NCI-H510A (cell line): ENCODE measurements at places on chromosomes 6 and 20.

- DNase-seq = no peak
Observed at GRCh38 chr6:16804546-16805242, 43.4 kb upstream of the ATXN1 start.

GRCh38 chr6:72084992-72085569 lies 198.7 kb downstream of the RIMS1 start:
- no peak for DNase-seq

- DNase-seq = no peak
Observed at GRCh38 chr6:2196079-2196679, 49.2 kb downstream of the GMDS start.

DNA sequence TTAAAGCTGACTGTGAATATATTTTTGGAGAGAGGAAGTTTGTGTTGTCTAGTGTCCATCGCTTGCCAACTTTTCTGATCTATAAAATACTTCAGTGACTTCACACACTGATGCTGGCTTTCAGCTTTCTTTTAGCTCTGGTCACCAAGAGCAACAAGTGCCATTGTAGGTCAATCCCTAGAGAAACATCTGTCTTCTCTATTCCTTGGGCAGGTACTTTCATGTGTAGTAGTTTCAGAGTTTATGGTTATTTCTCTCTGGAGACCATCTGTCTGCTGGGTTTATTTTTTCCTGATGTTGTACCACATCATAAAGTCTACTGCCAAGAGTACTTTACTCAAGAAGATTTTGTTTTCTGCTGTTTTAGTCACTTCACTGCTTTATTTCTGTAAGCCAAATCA lies 249.9 kb downstream of the KHDC1L start:
- no peak for DNase-seq

DNA sequence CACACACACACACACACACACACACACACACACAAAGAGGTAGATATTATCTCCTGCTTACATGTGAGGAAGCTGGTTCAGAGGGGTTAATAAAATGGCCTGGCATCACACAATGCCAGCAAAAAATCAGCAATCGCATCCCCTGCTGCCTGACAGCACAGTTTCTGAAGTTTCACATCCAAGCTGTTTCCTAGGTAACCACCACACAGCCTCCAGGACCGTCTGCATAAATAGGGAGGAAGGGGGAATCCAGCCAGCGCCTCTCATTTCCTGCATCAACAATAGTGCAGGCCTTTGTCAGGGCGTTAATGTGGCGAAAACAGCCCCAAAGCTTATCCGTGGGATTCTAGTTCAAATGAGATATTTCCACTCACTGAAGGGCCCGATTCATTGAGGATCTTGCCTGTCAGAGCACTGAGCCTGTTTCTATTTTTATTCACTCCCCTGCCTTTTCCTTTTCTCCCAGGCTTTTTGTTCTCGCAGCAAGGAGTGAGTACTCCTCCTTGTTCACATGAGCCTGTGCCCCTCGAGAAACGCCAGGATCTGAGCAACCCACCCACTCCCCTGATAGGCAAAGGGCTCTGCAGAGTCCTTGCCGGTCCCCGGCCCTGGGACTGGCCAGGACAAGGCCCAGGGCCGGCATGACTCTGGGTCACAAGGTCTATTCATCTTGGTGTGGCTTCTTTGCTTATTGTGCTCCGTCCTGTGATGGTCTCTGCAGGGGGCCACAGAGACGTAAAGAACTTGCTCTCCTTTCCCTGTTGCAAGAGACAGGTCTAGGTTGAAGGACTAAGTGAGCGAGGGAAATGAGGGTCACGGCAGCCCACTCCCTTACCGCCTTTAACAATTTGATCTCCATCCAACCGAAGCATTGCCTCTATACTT lies 32.7 kb downstream of the TUBB2B start:
- no peak for DNase-seq

GRCh38 chr20:10297684-10298240 lies 79.1 kb downstream of the SNAP25 start:
- no peak for DNase-seq

DNA sequence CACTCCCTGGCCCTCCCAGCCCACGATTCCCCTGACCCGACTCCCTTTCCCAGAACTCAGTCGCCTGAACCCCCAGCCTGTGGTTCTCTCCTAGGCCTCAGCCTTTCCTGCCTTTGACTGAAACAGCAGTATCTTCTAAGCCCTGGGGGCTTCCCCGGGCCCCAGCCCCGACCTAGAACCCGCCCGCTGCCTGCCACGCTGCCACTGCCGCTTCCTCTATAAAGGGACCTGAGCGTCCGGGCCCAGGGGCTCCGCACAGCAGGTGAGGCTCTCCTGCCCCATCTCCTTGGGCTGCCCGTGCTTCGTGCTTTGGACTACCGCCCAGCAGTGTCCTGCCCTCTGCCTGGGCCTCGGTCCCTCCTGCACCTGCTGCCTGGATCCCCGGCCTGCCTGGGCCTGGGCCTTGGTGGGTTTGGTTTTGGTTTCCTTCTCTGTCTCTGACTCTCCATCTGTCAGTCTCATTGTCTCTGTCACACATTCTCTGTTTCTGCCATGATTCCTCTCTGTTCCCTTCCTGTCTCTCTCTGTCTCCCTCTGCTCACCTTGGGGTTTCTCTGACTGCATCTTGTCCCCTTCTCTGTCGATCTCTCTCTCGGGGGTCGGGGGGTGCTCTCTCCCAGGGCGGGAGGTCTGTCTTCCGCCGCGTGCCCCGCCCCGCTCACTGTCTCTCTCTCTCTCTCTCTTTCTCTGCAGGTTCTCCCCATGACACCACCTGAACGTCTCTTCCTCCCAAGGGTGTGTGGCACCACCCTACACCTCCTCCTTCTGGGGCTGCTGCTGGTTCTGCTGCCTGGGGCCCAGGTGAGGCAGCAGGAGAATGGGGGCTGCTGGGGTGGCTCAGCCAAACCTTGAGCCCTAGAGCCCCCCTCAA lies at the start of gene LTA:
Gene LTA, plus strand, starts transcription at position 249 of the 871 bp plus-strand sequence. Its CDS starts 454 bp downstream, at position 703.
- no peak for DNase-seq

GRCh38 chr6:138105880-138106664 lies 1.1 kb downstream of the PERP start:
- no peak for DNase-seq
